ENCODE measurements at places on chromosomes 5 and 9. TPM values are rescaled to one million over a fixed set of nuclear protein-coding genes. Genes with fewer than 3 reads are reported as not detected.

The IFNA13 gene
- polyA plus RNA-seq: not detected

The SCGB3A2 gene
- polyA plus RNA-seq: not detected

The FOXD4L6 gene
- polyA plus RNA-seq: not detected

GRCh38 chr9:123914517-123915196, 15.3 kb downstream of the DENND1A start:
- no peak for DNase-seq

- no peak for DNase-seq
Observed at GRCh38 chr5:96198356-96199058, 234.5 kb downstream of the PCSK1 start.

DNA sequence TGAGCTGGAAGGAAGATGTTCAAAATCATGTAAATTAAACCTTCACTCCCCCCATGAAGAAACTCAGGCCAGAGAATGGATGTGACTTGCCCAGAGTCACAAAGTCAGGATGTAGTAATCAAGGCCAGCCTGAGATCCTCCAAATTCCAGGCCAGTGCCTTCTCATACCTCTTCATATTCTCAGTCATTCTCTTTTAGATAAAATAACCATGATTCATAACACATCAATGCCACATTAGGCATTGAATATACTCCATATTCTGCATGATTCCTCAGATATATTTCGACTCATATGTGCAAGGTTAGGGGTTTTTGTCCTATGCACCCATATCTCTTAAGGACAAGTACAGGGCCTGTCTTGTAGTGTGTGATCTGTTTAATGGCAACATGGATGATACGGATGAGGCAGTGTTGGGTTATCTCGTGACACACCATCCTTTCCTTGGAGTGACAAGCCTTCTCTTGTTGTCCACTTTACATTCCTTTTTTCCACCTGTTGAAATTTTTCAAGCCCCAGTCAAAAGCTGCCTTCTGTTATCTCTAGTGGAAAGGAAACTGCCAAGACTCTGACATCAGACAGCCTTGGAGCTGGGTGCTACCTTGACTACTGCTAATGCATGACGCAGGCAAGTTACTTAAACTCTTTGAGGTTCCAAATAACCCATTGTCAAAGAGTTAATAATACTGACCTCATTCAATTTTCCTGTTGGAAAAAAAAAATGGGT, 227.5 kb upstream of the NR4A3 start:
- no peak for DNase-seq

All from CD8-positive, alpha-beta memory T cell (primary cell).